ENCODE measurements at places on chromosomes 4 and X.

DNA sequence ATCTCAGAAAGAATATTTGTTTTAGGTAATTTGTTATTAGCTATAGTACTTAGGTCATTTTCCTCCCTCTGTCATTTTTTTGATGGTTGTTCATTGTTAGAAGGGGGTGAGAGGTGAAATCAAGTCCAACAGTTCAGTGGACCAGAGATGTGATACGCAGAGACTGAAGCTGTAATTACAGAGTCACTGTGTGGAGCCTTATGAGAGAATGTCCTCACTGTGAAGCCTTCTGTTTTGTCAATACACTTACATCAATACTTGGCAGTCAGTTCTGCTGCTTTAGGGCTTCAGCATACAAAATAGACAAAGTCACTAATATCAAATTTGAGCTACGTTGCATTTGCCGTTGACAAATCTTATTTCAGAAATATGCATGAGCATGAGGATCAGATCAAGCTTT lies 692.5 kb downstream of the C4orf33 start:
- no peak for DNase-seq

DNA sequence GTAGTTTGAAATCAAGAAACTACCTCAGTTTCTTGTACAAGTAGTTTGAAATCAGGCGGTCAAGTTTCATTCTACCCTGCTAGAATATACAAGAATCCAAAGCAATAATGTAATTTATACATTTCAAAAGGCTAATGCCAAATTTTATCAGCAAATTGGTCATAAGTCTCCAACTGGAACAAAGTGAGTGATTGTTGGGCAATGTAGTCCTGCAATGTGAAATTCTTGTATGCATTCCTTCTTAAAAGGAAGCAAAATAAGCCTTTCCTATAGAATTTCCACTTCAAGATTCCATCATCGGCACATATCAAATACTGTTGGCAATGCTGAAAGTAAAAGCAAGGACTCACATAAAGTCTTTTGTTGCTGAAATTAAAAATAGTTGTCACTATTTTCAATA lies 334.9 kb downstream of the IL1RAPL1 start:
- DNase-seq, result no peak

DNA sequence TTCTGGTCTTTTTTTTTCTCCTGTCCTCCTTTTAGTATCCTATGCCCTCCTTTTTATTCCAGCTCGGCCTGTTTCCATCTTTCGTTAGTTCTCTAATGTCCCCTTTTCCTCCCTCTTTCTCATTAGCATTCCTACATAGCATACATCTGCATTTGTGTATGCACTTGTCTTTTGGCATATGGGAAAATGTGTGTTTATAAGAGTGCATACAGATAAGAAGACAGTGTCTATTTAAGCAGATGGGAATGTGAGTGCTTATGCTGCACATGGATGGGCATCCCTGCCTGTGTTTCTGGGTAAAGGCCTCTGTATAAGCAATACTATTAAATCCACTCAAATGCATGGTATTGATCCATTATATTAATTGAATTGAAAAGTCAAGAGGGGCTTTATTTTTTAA lies 7.5 kb upstream of the GABRA2 start:
- no peak for DNase-seq

DNA sequence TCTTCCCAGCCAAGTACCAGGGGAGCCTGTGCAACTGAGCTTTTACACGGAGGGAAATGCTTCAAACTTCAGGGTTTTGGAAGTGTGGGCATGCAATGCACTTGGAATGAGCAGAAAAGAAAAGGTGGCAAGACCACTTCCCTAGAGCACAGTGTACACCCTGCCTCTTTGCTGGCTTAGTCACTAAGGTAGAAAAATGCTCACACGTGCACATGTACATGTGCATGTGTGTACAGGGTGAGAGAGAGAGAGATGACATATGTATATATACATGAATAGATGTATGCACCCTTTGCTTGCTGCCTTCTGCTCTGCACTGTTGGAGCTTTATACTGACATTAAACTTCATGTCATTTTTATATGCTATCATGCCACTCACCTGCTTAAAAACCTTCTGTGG lies 7.9 kb upstream of the KLF3 start:
- no peak for DNase-seq

DNA sequence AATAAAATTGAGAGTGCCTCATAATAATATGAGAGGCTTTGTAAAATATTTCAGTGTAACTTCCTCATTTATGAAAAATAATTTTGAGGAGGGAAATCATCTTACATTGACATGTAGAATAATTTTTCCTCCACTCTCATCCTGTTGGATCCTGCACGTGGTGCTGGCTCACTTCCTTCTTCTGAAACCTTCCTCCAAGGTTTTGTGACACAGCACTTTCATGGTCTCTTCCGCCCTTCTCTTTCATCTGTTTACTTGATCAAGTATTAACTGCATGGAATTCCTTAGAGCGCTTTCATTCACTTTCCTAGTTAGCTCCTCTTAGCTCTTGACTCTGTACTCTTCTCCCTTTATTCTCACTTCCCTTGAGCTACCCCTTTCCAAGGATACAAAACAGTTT lies 246.5 kb downstream of the RAPGEF2 start:
- DNase-seq, result no peak

DNA sequence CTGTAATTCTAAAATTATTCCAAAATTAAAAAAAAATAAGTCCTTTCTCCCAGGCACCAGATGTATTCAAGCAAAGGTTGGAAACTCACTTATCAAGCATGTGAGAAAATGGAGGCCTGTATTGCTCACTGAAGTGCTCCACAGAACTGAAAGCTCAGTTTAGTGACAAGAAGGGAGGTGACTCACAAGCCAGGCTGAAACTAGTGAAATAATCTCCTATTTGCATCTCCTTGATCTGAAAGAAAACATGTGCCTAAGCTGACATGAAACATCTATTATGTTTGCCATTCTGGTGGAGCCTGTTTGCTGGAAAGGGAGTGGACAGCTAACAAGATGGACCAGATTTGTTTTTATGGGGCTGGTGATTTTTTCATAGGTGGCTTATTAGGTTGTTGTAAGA lies 54.0 kb upstream of the AMELX start:
- DNase-seq, result no peak

GRCh38 chr4:146054676-146055075 lies 116.1 kb upstream of the ZNF827 start:
- DNase-seq, result no peak

All from urothelium cell line (cell line).